ENCODE measurements at places on chromosomes 11 and 22. TPM values are rescaled to one million over a fixed set of nuclear protein-coding genes. Genes with fewer than 3 reads are reported as not detected.

Gene NPTXR
- total RNA-seq, result 1.1 TPM

Gene H19
- not detected for total RNA-seq

Gene CRYBB3
- total RNA-seq, result 0.57 TPM

Gene CENPM
- 76.6 TPM for total RNA-seq

Gene KRTAP5-8
- total RNA-seq, result not detected

Gene NXPE4
- not detected for total RNA-seq

Gene SPI1
- total RNA-seq, result not detected

Gene C11orf98
- 93.9 TPM for total RNA-seq

Gene NXPE1
- total RNA-seq, result not detected

Gene DDX25
- not detected for total RNA-seq

Gene ACRV1
- total RNA-seq, result not detected

Gene PNPLA3
- total RNA-seq, result not detected

Gene SCN4B
- 0.10 TPM for total RNA-seq

Gene TMEM191B
- 3.5 TPM for total RNA-seq

Gene OR52E8
- total RNA-seq, result not detected

Gene GGT5
- 0.10 TPM for total RNA-seq

Gene MOGAT2
- total RNA-seq, result not detected

Gene MRGPRG
- total RNA-seq, result not detected

All from activated CD4-positive, alpha-beta T cell treated with anti-CD3 and anti-CD28 coated beads, Interleukin-2, amount 10 ng/mL, durations not matched to agents 7 days and 5 days (primary cell).